T-helper 17 cell (primary cell): ENCODE measurements at places on chromosomes 12 and 14. TPM values are rescaled to one million over a fixed set of nuclear protein-coding genes. Genes with fewer than 3 reads are reported as not detected.

The TSPAN11 gene
- not detected for total RNA-seq

The PRH2 gene
- total RNA-seq = not detected

The STAC3 gene
- total RNA-seq = 1.6 TPM

The AJUBA gene
- total RNA-seq = 1.5 TPM

The FAIM2 gene
- 0.05 TPM for total RNA-seq

The ATL1 gene
- total RNA-seq = 5.2 TPM

The TESPA1 gene
- total RNA-seq = 160 TPM
